IPS-NIHi11 (cell line): ENCODE measurements at places on chromosomes 4 and X.

- DNase-seq = no peak
Measured at GRCh38 chr4:125440814-125441213, 126.1 kb downstream of the FAT4 start.

GRCh38 chr4:27934871-27935270 lies 1074.2 kb downstream of the STIM2 start:
- no peak for DNase-seq

DNA sequence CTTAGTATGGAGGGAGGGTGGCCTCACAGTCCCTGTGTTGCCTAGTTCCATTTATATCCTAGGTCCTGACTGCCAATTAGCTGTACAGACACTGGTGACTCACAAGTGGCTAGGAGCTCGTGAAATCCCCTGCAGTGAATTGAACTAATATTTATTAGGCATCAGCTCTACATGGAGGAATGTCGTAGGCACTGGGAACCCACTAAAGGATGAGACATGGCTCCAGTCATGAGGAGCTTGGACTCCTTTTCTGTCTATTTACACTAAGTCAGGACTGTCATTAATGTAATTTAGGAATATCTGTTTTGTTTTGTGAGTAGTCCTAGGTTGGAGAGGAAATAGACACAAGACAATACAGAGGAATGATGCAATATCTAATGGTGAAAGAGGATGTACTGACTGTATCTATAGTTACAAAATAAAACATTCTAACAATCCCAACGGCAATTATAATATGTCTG lies 67.7 kb downstream of the MID1IP1 start:
- no peak for DNase-seq

DNA sequence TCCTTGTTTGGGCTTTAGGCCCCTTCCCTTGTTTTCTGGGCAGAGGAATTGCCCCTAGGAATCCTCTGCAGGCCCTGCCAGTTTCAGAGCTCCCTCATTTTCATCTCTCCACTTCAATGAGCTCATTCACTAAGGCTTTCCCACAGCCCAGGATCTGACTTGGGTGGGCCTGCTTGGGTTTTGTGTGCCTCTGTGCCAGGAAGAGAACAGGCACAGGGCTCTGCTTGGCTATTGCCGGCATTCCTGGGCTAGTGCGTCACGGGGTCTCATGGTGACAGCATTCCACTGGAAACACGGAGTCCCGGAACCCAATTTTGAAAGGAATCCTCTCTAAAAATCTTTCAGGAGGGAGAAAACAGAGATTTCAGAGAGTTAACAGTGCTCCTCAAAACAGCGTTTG lies 150.5 kb downstream of the VCX3A start:
- DNase-seq = no peak

- no peak for DNase-seq
Measured at GRCh38 chr4:183588169-183588675, 70.8 kb downstream of the RWDD4 start.

DNA sequence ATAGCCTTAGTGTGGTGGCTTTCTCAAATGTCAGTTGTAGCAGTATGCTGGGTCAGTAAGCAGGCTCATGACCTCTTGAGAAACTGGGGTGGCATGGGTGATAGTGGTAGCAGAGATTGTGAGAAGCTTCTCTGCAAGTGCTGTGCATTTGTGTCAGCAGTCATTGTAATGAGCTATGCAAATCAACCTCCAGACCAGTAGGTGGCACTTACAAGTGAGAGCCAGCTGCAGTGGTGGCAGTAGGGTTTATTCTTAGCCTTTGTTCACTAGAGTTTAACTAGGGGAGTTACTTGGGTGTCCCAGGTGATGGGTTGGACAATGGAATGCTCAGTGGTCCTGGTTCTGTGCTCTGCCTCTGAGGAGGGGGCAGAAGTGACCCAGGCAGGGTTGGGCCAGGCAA lies 818.7 kb downstream of the PCDH7 start:
- DNase-seq = no peak

GRCh38 chrX:44305921-44306320 lies 37.6 kb downstream of the EFHC2 start:
- DNase-seq = no peak

DNA sequence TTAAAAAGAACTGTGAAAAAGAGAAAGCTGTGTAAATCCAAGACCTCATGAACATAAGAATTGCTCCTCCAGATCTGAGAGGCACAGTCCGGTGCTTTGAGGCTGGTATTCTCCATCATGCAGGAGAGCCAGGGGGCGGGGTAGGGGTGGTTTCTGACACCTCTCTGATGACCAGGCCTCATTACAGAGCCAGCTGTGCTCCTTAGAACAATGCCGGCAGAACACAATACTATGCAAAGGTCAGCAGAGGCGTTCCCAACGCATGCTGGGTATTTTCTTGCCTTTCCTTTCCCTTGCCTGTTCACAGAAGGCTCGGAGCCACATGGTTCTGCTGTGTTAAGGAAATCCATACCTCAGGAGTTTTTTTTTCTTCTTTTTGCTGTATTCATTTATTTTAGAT lies 91.2 kb upstream of the SOD3 start:
- DNase-seq = peak; percentile 49

GRCh38 chrX:11908371-11908770 lies 150.3 kb downstream of the MSL3 start:
- DNase-seq = peak; percentile 20

GRCh38 chrX:150531467-150531866 lies 37.0 kb upstream of the MTM1 start:
- no peak for DNase-seq
